H1 (cell line): ENCODE measurements at places on chromosomes 13 and 19. TPM values are rescaled to one million over a fixed set of nuclear protein-coding genes. Genes with fewer than 3 reads are reported as not detected.

DNA sequence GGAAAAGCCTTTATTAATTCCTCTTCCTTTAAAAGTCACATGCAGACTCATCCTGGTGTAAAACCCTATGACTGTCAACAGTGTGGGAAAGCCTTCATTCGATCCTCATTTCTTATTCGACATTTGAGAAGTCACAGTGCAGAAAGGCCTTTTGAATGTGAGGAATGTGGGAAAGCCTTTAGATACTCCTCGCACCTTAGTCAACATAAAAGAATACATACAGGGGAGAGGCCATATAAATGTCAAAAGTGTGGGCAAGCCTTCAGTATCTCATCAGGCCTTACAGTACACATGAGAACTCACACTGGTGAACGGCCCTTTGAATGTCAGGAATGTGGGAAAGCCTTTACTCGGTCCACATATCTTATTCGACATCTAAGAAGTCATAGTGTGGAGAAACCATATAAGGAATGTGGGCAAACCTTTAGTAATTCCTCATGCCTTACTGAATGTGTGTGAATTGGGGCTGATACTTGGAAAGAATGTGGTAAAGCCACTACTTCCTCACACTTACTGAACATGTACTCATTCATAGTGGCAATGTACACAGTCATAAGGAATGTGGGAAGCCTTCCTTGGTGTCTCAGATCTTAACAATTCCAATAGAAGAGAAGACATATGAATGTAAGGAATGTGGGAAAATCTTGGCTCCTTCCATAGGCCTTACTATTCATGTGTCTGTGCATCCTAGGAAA lies 18.8 kb downstream of the ZNF559 start:
- DNase-seq, result no peak

DNA sequence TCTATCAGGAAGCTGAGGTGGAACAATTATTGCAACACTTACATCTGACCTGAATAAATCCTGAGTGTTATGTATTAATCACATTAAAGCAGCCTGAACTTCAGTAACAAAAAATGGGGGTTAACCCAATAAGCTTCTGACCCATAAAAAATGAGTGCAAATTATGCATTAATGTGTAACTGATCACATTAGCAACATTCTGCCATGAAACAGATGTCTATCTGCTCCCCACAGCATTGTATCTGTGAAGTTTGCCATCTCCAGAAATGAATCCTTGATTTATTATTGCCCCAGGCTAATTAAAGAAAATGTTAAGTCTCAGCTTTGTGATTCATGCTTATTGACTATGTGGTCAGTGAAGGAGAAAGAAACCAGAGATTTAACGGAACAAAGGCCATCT lies 304.9 kb downstream of the PCDH20 start:
- DNase-seq, result no peak

DNA sequence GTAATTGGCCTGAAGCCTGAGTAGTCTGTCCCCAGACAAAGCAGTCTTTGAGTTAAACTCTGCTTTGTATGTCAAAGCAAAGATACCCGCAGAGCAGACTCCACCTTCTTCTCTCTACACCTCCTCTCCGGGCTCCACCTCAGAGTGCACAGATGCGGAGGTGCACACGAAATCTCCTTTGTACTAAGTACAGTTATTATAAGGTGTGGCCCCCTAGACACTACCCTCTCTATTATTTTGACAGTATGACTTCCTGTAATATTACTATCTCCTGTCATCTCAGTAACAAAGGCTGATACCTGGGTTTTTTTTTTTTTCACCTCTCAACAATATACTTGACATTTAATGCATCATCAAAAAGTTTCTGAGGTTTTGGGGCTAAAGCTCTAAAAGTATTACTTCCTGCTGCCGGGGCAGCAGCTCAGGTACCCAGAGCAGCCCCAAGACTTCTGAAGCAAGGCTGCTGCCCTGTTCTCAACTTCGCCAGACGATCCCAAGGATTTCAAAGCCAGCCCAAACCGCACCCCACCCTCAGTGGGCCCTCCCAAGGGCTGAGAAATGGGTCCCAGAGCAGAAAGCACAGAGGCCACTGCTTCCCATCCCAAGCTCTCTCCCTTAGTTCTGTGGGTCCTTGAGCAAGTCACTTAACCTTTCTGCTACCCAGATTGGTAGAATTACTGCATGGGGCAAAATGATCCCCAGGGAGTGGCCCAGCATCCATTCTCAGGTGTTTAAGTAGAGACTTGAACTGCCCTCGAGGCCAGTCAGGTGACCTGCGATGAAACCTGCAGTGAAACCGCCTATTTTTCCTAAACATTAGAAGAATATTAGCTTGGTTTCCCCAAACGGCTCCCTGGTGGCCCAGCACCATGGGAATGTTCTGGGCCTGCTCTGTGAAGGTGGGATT lies 180.6 kb downstream of the FOXO1 start:
- no peak for DNase-seq

DNA sequence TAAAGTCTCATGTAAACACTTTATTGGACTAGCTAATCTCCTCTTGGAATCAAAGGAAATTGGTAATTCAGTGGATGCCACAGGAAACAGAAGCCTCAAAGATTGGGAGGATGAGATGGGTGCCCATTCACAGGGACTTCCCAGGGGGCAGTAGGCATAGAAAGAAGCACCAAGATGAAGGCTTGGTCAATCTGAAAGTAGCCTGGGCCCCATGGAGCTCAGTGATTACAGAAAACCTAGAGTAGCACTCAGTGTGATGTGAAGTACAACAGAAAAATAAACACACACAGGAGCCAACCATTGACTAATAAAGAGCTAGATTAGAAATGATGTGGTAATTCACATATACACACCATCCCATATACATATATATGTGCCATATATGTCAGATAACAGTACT lies 560.6 kb downstream of the TBC1D4 start:
- no peak for DNase-seq

DNA sequence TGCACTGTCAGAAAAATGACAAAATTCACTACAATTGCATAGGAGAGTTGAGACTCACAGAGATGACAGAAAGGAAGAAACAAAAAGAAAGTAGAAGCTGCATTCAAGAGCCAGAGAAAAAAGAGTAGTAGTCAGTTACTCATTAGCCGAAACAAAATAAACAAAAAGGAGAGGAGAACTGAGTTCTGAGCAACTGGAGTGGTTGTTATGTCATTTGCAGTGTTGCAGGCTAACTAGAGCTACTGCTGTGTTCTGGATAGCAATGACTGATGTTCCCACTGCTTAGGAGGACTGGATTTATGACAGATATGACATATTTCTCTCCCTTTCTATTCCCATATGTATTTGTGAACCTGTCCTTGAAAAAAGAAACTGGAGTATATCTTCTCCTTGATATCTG lies 482.6 kb downstream of the RFC3 start:
- no peak for DNase-seq

GRCh38 chr13:59259165-59260000 lies 904.3 kb downstream of the DIAPH3 start:
- no peak for DNase-seq

DNA sequence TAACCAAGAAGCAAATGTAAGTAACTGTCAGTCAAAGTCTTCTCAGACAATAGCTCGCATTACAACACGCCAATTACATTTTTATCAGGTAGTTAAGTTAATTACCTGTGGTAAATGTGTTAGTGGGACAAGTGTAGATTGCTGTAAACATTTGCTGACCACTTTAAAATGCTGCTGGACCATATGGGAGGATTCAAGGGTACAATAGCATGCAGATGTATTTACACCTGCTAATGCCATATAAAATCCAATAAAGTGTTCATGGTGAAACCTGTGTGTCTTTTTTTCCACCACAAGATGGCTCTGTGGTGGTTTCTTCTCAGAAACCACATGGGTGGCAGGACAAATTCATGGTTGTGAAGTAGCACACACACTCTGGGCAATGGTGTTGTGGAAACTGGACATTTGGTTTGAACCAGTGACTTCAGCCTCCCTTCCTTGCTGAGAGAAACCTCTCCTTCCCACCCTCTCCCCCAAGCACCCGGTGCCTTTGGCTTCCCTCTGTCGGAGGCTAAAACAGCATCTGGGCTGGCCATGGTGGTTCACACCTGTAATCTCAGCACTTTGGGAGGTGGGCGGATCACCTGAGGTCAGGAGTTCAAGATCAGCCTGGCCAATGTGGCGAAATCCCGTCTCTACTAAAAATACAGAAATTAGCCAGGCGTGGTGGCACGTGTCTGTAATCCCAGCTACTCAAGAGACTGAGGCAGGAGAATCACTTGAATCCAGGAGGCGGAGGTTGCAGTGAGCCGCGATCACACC lies 18.1 kb upstream of the GTF3A start:
- no peak for DNase-seq

GRCh38 chr13:80265348-80265747 lies 75.6 kb downstream of the SPRY2 start:
- no peak for DNase-seq

DNA sequence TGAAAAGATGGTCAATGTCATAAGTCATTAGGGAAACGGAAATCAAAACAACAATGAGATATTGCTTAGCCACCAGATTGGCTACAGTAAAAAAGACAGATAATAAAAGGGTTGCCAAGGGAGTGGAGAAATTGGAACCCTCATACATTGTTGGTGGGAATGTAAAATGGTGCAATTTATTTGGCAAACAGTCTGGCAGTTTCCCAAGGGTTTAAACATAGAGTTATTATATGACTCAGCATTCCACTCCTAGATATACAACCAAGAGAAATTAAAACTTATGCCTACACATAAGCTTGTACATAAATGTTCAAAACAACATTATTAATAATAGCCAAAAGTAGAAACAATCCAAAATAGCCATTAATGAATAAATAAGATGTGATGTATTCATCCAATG lies 9.9 kb upstream of the ZNF227 start:
- DNase-seq, result no peak

DNA sequence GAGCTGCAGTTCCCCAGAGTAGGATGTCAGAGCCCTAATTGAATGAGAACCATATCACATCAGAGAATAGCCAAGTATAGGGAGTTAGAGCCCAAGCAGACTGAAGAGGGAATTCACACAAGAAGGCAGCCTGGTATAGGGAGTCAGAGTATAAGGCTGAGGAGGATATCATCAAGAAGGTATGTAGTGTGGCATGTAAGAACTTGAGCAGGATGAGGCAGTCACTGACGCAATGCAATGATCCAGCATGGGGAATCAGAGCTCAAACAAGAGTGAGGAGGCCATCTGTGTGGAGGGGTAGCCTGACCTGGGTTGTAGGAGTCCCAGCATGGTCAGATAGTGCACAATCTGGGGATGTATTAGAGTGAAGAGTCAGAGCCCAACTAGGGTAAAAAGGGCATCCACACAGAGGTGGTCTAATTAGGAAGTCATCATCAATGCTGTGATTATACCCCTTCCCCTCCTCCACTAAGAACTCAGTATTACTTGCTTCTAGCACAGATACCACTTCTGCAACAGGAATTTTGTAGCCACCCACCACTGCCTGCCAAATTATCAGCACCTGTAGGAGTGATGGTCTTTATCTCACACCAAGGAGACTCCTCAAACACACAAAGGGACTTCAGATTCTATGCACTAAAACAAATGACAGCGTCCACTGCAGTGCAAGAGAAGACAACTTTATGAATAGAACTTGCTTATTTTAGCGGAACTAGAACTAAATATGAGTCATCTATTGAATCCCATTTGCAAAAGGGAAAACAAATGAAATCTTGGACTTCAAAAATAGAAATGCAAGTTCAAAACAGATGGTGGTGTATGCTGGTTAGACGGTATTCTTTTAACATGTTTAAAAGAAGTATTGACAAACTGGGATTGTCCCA lies 107.2 kb downstream of the FNDC3A start:
- DNase-seq, result no peak

DNA sequence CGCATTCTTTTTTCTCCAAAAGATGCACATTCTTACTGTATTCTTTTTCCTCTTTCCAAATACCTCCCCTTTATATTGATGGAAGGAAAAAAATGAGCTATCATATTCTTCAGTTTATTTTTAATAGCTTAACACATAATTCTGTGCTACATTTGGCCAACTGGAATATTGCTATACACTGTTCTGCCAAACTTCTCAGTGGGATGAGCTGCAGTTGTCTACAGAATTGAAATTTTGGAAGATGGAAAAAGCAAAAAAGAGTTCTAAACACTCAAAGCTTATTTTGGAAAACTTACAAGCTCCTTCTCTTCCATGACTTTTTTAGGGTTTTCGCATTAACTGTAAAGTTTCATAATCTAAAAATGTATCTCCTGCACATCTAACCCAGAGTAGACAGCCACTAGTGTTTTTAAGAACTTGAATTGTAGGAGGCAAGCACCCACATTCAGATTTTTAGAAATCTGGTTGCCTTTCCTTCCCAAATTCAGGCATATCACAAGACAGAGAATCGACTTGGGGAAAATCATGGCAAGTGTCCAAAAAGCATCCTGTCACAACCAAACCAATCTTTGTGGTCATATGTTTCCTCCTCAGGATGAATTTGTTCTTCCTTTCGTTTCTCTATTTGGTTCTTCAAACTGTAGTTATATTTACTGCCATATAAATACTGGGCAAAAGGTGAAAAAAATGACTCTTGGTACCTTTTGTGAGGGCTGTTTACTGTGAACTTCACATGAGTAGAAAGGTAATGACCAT lies 111.4 kb upstream of the FRY start:
- DNase-seq, result no peak

GRCh38 chr13:29507356-29507755 lies 88.1 kb downstream of the SLC7A1 start:
- DNase-seq, result no peak

DNA sequence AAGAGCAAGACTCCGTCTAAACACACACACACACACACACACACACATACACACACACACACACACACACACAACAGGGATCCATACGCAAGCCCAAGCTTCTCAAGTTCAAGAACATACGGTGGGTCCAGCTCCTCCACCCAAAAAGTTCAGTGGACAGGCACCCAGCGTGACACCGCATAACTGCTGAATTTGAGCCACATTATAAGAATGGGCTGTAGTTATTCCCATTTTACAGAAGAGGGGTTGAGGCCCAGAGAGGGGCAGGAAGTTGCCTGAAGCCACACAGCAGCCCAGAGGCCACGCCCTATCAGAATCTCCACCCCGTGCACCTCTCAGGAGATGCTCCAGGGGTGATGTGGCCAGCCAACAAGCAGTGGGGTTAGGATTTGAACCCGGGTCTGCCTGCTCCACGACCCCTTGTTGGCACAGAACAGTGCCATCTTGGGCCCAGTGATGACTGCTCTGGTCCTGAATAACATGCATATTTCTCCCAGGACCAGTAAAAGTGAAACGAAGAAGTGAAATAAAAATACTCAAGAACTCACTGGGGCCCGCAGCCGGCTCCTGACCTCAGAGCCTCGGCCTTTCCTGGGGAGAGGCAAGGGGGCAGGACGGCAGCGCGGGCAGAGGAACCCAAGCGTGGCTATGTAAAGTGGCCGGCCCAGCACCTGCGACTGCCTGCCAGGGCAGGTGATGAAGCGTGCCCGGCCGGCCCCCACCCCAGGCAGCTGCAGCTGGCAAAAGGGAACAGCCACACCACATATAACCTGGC lies 61.9 kb downstream of the AP1M1 start:
- DNase-seq, result no peak

- no peak for DNase-seq
These were observed 219.8 kb downstream of the MZT1 start for GRCh38 chr13:72507416-72508199.

- DNase-seq, result no peak
These were observed 64.9 kb downstream of the KL start for GRCh38 chr13:33080972-33081590.

C19orf85 gene
- total RNA-seq, result 3.2 and 3.6 TPM in 2 replicates

MAST1 gene
- total RNA-seq, result 25.2 and 28.3 TPM in 2 replicates

ZNF816 gene
- total RNA-seq, result 12.2 and 13.2 TPM in 2 replicates

TPTE2 gene
- not detected in 2 replicates for total RNA-seq

ZNF256 gene
- total RNA-seq, result 13.5 and 14.2 TPM in 2 replicates

TYROBP gene
- total RNA-seq, result not detected in 2 replicates

CCDC70 gene
- not detected in 2 replicates for total RNA-seq
